ENCODE measurements at places on chromosomes 7 and 10.

- no peak for DNase-seq
Measured at GRCh38 chr7:33185786-33186185, 56.4 kb downstream of the BBS9 start.

GRCh38 chr10:124827474-124827873 is 25.9 kb downstream of the ABRAXAS2 start:
- no peak for DNase-seq

DNA sequence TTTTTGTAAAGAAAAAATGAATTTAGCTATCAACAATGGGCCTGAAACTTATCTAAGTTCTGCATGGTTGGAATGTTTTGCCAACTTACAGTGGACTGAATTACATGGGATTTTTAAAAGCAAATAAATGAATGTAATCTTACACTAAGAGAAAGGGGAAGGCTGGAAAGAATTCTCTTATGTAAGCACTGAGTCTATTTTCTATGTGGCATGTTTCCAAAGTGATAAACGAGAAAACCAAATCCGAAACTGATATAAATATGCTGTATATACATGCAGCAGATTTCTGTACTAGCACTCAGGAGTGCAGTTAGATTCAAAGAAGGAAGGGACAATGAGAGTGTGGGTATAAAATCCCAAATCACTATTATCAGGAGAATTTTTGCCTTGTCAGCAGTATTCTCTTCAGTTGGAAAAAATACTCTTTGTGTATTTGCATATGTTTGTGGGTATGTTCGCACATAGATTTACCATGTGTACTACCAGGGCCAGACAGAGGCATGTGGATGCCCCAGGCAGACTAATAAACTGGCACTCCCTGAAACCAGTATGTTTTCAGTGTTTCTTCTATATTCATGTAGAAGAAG is 334.3 kb upstream of the SEMA3D start:
- no peak for DNase-seq

- no peak for DNase-seq
Measured at GRCh38 chr10:20443094-20443493, 454.0 kb downstream of the NEBL start.

DNA sequence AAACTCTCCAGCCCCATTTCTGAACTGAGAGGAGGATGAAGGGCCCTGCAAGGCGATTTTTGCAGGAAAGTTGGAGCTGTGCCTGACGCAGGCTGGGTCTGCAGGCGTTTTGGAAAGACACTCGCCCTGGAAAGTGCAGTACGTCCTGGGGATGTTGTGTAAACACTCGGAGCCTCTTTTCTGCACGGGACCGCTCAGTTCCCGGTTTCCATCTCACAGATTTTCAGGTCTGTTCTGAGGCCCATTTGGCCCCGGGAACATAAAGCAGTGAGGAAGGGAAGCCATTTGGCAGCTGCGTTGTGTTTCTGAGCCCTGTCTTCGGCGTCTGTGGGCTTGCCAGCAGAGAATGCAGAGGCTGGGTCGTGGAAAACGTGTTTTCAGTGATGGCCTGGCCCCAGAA is 655.0 kb upstream of the MGMT start:
- DNase-seq, result no peak

DNA sequence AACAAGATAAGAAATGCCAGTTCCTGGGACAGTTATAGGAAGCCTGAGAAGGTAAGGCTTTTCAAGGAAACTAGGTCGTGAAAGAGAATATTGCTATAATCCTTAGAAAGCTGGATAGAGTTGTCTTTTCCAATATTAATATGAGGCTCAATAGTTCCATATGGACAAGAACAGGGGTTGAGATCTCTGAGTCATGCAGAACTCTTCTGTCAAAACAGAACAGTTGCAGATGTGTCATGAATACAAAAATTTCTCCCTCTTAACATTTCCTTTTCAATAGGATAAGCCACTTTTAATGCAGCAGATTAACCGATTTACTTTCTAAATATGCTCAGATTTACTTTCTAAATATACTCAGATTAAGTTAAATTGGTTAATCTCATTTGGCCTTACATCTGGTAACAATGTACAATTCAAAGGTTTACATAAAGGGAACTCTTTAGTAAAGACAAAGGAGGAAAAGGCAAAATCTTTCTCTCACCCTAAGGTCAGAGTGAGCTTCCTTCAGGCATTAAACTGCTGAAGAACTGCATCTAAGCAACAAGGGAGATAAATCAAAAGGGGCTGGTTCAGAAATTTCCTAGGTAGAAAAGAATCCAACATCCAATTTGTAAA is 104.7 kb upstream of the PCDH15 start:
- no peak for DNase-seq

GRCh38 chr10:24008164-24009091 is 200.5 kb upstream of the KIAA1217 start:
- DNase-seq, result no peak

GRCh38 chr7:159015081-159015453 is 129.6 kb downstream of the VIPR2 start:
- no peak for DNase-seq

- no peak for DNase-seq
Measured at GRCh38 chr7:97873606-97874005, 1.4 kb upstream of the ASNS start.

GRCh38 chr7:68700414-68700813 is 897.9 kb upstream of the AUTS2 start:
- DNase-seq, result no peak

DNA sequence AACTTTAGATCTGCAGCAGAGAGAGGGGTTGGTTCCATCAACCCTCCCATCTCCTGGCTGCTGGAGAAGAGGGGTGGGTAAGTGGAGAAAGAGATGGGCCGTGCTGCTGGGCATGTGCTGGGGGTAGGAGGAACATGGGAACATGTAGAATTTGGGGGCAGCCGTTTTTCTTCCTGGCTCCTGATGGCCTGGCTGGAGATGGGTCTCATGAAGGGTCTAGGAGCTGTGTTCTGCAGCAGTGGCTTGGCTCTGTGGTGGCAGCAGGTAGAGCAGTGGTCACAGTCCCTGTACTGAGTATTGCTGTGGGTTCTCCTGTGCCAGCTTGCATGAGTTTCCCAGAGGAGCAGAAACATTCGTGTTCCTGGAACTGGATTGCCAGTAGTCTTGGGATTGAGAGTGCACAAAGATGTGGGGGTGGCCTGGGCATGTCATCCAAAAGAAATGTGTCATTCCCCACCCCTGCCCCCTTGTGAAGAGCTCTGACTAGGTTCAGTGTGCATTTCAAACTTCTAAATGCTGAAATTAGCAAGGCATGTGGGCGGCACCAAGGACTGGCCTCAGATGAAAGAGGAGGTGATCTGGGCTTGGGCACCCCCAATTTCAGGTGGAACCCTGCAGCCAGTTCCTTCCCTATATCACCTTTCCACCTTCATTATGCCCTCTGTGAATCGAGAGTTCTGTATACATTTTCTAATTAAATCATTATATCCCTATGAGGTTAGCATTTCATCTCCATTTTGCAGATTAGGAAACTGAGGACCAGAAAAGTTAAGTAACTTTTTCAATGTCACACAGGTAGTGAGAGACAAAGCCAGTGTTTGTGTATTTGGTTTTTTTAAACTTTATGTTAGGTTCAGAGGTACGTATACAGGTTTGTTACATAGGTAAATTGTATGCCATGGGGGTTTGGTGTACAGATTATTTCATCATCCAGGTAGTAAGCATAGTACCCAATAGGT is 2.1 kb downstream of the CHST3 start:
- no peak for DNase-seq
